ENCODE measurements at places on chromosomes 12 and 14.

DNA sequence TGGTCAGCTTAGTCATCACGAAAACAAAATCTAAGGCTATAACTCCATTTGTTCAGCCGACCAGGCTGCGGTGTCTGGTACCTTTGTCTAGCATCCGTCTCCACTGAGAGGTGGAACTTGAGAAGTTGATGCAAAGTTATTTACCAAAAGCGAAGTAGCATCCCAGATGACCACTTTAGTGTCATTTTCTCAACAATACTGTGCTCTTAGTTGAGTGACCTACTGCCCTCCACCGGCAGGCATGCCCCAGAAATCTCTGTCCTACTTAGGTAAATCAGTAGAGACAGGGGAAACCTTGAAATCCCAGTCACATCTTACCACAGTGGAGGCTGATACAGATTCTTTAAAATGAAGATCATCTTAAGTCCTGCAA, 1.3 kb upstream of the ST8SIA1 start:
- no peaks in the 10 kb centered on the region for H3K4me1 ChIP-seq
- H3K36me3 ChIP-seq, result no peaks in the 10 kb centered on the region
- no peak for DNase-seq

GRCh38 chr12:57229046-57229633, 371 bp upstream of the SHMT2 start:
- H3K27me3 ChIP-seq, result no peaks in the 10 kb centered on the region
- H3K4me3 ChIP-seq, result peak overlapping the region; percentile 66
- no peaks in the 10 kb centered on the region for H3K36me3 ChIP-seq

- H3K4me3 ChIP-seq, result no peak overlapping the region
- no peak for DNase-seq
- no peaks in the 10 kb centered on the region for H3K36me3 ChIP-seq
- H3K4me1 ChIP-seq, result no peaks in the 10 kb centered on the region
These were observed 3.8 kb downstream of the MTHFD1 start for GRCh38 chr14:64391986-64392385.

DNA sequence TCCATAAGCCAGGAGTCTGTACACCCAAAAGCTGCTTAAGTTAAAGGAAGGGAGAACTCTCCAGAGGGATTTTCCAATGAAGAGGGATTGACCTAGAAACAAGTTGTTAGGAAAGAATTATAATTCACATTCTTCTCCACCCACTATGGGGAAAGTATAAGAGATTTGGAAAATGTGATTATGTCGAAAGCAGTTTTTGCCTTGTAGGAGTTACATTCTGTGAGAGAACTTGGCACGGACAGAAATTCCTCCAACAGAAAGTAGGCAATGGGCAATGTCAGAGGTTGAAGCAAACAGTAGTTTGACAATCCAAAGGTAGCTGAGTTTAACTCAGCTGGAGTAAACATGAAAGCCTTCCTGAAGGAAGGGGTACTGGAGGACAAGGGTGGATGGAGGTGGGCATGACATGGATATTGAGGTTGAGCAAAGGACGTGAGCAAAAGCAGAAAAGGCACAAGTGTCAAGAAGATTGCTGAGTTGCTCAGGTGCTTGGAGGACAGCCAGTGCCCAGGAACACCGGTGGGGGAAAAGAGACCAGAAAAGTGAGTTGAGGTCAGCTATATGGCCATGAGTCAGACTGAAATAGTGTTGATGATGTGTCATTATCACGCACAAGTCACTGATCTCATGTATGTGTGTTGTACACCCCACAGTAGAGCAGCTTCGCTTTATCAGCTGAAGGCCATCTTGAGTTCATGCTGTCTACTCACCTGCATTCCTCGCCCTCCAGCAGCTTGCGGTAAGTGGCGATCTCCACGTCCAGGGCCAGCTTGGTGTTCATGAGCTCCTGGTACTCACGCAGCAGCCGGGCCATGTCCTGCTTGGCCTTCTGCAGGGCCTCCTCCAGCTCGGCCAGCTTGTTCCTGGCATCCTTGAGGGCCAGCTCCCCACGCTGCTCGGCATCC, 4.0 kb downstream of the KRT5 start:
- DNase-seq, result peak; percentile 18
- no peaks in the 10 kb centered on the region for H3K27me3 ChIP-seq
- no peaks in the 10 kb centered on the region for H3K36me3 ChIP-seq
- H3K4me1 ChIP-seq, result no peaks in the 10 kb centered on the region

DNA sequence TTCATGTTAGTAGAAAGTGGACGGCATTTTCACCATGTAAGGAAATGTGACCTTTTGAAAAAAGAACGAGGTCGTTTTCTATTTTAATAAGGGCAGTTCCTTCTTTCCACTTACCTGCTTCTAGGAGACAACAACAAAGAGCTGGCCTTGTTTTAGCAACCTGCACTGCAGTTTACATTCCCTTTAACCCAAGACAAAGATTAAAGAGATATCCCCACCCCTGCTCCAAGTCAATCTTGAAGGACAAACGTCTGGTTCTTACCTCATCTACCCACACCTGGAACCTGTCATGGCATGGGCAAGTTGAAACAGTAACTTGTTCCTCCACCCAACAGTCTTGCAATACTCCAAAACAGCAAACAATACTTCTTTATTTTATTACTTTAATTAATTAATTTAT, 32.7 kb downstream of the ZCCHC8 start:
- H3K27me3 ChIP-seq, result no peaks in the 10 kb centered on the region
- peaks cover 4% of the 10 kb centered on the region for H3K4me1 ChIP-seq
- H3K36me3 ChIP-seq, result no peaks in the 10 kb centered on the region
- H3K4me3 ChIP-seq, result no peak overlapping the region
- peak overlapping the region; percentile 57 for H3K27ac ChIP-seq
- peak; percentile 76 for DNase-seq

DNA sequence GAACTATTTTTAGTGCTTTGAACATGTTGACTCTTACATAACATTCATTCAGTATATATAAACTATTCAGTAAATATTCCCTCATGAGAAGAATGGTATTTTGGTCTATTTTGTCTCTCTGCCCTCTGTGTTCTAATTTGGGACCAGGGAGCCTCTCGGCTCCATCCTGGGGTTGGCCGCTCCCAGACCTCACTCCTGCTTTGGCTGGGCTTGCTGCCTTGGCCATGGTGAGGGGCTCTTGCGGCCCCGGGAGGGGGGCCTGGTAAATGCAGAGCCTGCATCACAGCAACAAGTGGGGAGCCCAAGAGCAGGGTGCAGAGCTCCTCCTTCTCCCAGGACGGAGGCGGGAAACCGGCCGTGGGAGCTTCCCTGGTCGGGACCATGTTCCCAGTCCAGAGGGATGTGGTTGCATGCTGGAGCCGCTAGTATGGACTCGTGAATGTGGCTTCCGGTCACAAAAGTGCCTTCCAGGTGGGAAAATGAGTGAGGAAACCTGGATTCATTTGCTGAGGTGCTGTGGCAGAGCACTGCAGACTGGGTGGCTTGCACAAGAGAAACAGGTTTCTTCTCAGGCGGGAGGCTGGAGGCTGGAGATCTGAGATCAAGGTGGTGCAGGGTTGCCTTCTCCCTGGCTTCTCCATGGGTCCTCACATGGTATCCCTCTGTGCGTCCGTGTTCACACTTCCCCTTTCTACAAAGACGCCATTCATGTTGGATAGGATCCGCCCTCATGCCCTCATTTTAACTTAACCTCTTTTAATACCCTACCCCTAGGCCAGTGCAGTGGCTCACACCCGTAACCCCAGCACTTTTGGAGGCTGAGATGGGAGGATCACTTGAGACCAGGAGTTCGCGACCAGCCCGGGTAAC, 250.2 kb downstream of the CACNA1C start:
- no peaks in the 10 kb centered on the region for H3K36me3 ChIP-seq
- peaks cover 3% of the 10 kb centered on the region for H3K4me1 ChIP-seq

GRCh38 chr14:52835122-52835903, 43.9 kb upstream of the GNPNAT1 start:
- H3K27ac ChIP-seq, result no peak overlapping the region
- H3K36me3 ChIP-seq, result no peaks in the 10 kb centered on the region
- DNase-seq, result no peak
- no peak overlapping the region for H3K4me3 ChIP-seq
- no peaks in the 10 kb centered on the region for H3K27me3 ChIP-seq

- H3K4me1 ChIP-seq, result no peaks in the 10 kb centered on the region
- no peak overlapping the region for H3K27ac ChIP-seq
- no peaks in the 10 kb centered on the region for H3K27me3 ChIP-seq
- DNase-seq, result no peak
- H3K36me3 ChIP-seq, result no peaks in the 10 kb centered on the region
These were observed 420.2 kb downstream of the TRHDE start for GRCh38 chr12:72692338-72692737.

DNA sequence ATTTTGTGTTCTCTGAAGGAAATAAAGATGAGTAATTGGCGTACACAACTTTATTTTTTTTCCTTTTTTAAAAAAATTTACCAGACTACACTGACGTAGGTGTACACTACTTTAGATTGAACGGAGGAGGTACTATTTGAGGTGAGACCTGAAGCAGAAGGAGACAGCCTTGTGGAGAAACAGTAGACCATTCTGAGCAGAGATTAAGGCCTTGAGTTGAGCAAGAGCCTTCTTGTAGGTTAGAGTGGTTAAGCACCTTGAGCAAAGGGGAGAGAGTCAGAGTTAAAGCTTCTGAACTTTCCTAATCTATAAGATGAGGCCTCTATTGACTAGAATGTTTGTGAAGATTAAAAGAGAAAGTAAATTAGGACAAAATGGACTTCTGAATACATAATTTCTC, 2.5 kb downstream of the LEMD3 start:
- H3K36me3 ChIP-seq, result no peaks in the 10 kb centered on the region
- DNase-seq, result no peak
- H3K27me3 ChIP-seq, result no peaks in the 10 kb centered on the region
- H3K4me3 ChIP-seq, result peak overlapping the region; percentile 98
- H3K4me1 ChIP-seq, result peaks cover 15% of the 10 kb centered on the region
- H3K27ac ChIP-seq, result no peak overlapping the region

GRCh38 chr12:105064564-105065178, 19.6 kb downstream of the ALDH1L2 start:
- no peaks in the 10 kb centered on the region for H3K36me3 ChIP-seq
- H3K27ac ChIP-seq, result no peak overlapping the region
- no peak overlapping the region for H3K4me3 ChIP-seq
- no peaks in the 10 kb centered on the region for H3K4me1 ChIP-seq

- H3K27me3 ChIP-seq, result no peaks in the 10 kb centered on the region
- no peaks in the 10 kb centered on the region for H3K4me1 ChIP-seq
- no peak overlapping the region for H3K4me3 ChIP-seq
- no peak for DNase-seq
- H3K36me3 ChIP-seq, result no peaks in the 10 kb centered on the region
- H3K27ac ChIP-seq, result no peak overlapping the region
These were observed 13.5 kb downstream of the TBPL2 start for GRCh38 chr14:55426891-55427290.

GRCh38 chr14:58966997-58967396, 221.5 kb upstream of the DAAM1 start:
- no peak for DNase-seq
- H3K27ac ChIP-seq, result no peak overlapping the region
- no peaks in the 10 kb centered on the region for H3K27me3 ChIP-seq
- H3K36me3 ChIP-seq, result no peaks in the 10 kb centered on the region

- H3K36me3 ChIP-seq, result no peaks in the 10 kb centered on the region
- no peak overlapping the region for H3K4me3 ChIP-seq
- no peaks in the 10 kb centered on the region for H3K4me1 ChIP-seq
- no peak overlapping the region for H3K27ac ChIP-seq
- DNase-seq, result no peak
These were observed 17.2 kb downstream of the CLEC2B start for GRCh38 chr12:9851927-9852326.

GRCh38 chr12:499837-500458, 40.2 kb downstream of the B4GALNT3 start:
- no peak overlapping the region for H3K4me3 ChIP-seq
- no peaks in the 10 kb centered on the region for H3K4me1 ChIP-seq
- no peaks in the 10 kb centered on the region for H3K36me3 ChIP-seq
- no peaks in the 10 kb centered on the region for H3K27me3 ChIP-seq

DNA sequence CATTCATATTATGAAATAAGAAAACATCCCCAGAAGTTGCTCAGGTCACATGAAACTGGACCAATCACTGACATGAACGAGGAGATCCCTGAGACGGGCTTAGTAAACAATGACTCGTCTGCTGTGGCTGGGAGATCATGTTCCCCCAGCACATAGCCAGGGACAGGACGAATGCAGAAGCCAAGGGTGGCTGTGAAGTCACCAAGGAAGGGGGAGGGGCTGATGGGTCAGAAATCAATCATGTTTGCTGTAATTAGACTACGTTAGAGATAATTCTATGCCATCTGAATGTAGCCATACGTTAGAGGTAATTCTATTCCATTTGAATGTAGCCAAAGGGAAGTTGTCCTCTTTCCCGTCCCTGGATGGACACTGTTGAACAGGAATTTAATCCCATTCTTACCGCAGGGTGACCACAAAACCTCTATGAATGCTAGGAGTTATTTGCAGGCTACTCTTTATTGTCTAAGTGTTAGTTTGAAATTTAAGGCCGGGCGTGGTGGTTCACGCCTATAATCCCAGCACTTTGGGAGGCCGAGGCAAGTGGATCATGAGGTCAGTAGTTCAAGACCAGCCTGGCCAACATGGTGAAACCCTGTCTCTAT, 332.9 kb downstream of the TMEM132D start:
- no peaks in the 10 kb centered on the region for H3K4me1 ChIP-seq
- no peak overlapping the region for H3K27ac ChIP-seq

DNA sequence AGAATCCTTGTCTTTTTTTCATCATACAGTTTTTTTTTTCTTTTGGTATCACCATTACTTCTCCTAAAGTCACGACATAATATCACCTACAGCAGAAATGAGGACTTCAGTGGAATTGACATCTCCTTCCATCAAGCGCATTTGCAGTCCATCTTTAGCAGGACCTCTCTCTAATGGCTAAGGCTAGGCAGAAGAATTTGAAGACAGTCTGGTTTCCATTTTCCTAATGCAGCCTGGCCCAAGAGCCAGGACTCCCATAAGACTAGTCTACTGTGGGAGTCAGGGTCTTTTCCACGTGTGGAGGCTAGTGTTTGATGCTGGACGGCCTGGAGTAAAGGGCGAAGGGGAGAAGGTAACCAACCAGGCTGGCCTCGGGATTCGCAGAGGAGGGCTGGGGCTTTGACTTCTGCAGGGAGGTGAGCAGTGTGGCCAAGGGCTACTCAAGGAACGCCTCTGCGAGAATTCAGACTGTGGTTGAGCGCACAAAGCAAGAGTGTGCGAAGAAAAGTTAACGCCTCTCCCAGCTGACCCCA, 769 bp upstream of the ZNF740 start:
- H3K27ac ChIP-seq, result peak overlapping the region; percentile 97
- no peaks in the 10 kb centered on the region for H3K36me3 ChIP-seq

DNA sequence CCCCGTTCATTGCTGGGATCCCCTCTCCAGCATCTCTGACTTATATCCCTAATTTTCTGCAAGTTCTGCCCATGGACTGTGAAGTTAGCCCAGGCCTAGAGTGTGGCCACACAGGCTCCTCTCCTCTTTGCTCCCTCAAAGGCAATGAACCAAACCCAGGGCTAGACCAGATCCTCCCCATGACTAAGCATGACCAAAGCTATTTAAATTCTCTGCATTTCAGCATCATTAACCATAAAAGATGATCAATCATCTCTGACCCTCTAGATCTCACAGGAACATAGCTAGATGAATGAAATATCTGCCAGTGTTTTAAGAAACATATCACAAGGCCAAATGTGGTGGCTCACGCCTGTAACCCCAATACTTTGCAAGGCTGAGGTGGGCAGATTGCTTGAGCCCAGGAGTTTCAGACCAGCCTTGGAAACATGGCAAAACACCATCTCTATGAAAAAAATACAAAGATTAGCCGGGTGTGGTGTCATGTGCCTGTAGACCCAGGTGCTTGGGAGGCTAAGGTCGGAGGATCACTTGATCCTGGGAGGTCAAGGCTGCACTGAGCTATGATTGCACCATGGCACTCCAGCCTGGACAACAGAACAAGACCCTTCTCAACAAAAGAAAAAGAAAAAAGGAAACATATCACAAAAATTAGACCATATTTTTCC, 2.2 kb upstream of the KRT3 start:
- no peak for DNase-seq
- no peaks in the 10 kb centered on the region for H3K27me3 ChIP-seq
- H3K4me1 ChIP-seq, result no peaks in the 10 kb centered on the region
